Caki2 (cell line): ENCODE measurements at places on chromosomes 6 and 20. TPM values are rescaled to one million over a fixed set of nuclear protein-coding genes. Genes with fewer than 3 reads are reported as not detected.

C4B gene
- not detected in 2 replicates for total RNA-seq

- DNase-seq, result peak; percentile 69
Observed at GRCh38 chr6:125154761-125155135, 1.2 kb downstream of the TPD52L1 start.

GRCh38 chr6:108831104-108831503, 17.1 kb upstream of the ARMC2 start:
- DNase-seq, result no peak

GRCh38 chr6:14750059-14750661, 495.7 kb upstream of the JARID2 start:
- DNase-seq, result no peak

GRCh38 chr20:973785-974194, 28.3 kb downstream of the RSPO4 start:
- DNase-seq, result peak; percentile 52

- no peak for DNase-seq
Observed at GRCh38 chr20:58312836-58313235, 3.3 kb downstream of the RAB22A start.

- DNase-seq, result no peak
Observed at GRCh38 chr6:140494321-140495108, 1120.1 kb upstream of the CITED2 start.

MOCS3 gene
- 14.2 and 17.2 TPM in 2 replicates for total RNA-seq

- no peak for DNase-seq
Observed at GRCh38 chr6:137489046-137490005, 4.9 kb downstream of the OLIG3 start.

- DNase-seq, result no peak
Observed at GRCh38 chr6:327538-328116, 35.3 kb downstream of the DUSP22 start.

USP49 gene
- total RNA-seq, result 1.6 and 3.1 TPM in 2 replicates
